ENCODE measurements at places on chromosomes 1 and 21.
A peak's percentile ranks its signal among the peaks of the same experiment; 100 is the strongest.

DNA sequence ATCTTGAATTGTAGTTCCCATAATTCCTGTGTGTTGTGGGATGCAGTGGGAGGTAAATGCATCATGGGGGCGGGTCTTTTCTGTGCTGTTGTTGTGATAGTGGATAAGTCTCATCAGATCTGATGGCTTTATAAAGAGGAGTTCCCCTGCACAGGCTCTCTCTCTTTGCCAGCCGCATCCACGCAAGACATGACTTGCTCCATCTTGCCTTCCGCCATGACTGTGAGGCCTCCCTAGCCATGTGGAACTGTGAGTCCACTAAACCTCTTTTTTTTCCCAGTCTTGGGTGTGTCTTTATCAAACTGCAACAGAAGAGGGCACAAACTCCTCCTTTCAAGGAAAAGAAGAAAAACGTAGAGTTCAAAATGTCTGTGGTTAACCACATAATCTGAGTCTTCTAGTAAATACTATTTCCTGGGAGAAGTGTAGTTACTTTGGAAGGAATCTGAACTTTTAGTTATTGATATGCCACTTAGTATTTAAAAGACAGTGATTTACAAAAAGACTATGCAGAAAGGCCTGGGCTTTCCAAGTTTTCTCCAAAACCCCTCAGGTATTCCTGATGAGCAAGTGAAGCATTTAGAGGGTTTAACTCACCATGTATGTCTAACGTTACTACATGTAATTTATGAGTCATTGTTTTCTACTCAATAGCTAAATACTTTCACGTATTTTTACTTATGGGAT is 10.0 kb downstream of the ADAMTS1 start:
- peak; percentile 90 for DNase-seq

DNA sequence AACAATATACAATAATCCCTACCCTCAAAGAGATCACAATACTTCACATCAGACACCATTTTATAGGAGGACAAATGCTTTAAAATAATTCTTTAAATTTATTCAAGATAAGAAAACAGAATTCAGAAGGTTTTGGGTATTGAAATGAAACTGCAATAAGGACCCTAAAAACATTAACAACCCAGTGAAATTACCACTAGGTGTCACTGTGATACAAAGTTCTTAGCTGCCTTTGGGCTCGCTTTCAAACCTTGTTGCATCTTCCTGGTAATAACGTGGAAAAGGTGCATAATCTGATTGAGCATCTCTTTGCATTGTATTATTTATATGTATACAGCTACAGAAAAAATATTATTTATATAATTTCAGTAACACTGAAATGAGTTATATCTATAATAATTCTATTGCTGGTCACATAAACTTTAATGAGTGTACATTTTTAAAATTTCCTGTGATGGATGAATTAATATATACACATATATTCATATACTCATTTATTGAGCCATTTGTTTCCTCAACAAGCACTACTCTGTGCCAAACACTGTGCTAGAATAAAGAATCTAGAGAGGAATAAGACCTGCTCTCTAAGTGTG is 185.2 kb downstream of the FAF1 start:
- DNase-seq = peak; percentile 77

DNA sequence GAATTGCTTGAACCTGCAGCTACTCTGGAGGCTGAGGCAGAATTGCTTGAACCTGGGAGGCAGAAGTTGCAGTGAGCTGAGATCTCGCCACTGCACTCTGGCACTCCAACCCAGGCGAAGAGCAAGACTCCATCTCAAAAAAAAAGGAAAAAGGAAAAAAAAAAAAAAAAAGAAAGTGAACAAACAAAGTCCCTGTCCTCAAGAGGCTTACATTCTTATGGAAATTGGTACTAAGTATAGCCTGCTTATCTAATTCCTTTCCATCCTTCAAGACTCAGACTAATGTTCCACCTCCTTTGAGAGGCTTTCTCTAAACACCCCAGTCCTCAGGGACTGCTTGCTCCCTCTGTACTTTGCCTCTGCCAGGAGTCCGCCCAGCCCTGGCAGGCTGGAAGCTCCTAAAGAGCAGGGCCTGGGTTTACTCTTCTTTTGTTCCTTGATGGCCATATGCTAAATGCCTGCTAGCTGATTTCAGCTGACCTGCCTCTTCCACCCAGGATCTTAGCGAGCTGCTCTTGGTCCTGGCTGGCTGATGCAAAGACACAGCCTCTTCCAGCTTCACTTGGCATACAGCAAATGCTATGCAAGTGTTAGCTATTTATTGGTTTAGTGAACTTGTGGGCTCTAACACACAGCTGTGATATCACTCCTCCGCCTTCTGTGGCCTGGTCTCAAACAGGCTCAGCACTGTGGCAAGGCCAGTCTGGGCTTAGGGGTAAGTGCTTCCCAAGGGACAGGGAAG is 9.8 kb downstream of the SLC9A1 start:
- no peak for DNase-seq

- DNase-seq = no peak
Observed at GRCh38 chr1:155068599-155068998, 5.1 kb downstream of the EFNA4 start.

GRCh38 chr1:18597160-18598042 is 33.2 kb upstream of the PAX7 start:
- peak; percentile 52 for DNase-seq
